ENCODE measurements at places on chromosomes 2 and 18. TPM values are rescaled to one million over a fixed set of nuclear protein-coding genes. Genes with fewer than 3 reads are reported as not detected.

DNA sequence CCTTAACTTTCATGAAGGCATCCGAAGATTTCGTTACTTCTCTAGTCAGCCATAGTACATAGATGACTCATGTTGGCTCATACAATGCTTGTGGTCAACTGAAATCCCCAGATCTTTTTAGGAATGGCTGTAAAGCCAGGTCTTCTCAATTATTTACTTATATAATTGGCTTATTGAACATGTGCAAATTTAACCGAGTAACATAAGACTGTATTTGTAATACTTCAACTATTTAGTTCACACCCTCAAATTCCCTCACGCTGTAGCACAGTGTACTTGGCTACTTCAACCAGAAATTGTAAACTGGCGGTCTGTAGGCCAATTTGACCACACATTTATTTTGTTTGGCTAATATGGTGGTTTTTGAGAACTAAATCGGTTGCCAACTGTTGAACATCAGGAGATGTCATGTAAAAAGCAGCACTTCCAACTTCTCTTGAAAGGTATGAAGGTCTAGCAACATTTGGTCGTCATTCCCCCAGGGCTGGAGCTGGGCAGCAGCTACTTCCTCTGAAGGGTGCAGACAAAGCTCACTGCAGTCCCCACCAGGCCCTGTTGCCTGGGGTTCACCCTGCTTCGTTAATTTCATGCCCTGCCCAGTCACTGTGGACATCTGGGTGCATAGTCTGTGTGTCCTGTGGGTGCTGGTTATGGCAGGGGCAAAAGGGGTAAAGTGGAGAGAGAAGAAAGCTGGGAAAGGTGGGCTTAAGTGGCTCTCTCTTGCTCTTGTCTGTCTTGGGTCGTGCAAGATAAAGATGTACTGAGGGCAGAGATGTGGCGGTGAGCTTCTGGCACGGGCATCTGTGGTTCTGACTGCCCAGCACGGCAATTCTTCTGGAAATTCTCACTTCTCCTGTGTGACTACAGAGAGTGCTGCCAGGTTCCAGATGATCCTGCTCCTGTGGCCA, 3.2 kb upstream of the SH3RF3 start:
- H3K4me3 ChIP-seq: no peak overlapping the region
- no peak for DNase-seq
- H3K27me3 ChIP-seq: peaks cover 17% of the 10 kb centered on the region
- H3K36me3 ChIP-seq: no peaks in the 10 kb centered on the region
- H3K4me1 ChIP-seq: peaks cover 5% of the 10 kb centered on the region

GRCh38 chr2:55384786-55385185, 34.9 kb downstream of the CCDC88A start:
- no peaks in the 10 kb centered on the region for H3K27me3 ChIP-seq
- H3K27ac ChIP-seq: no peak overlapping the region
- peaks cover 1% of the 10 kb centered on the region for H3K36me3 ChIP-seq
- no peaks in the 10 kb centered on the region for H3K4me1 ChIP-seq

The FBXO48 gene
- total RNA-seq: 4.0 TPM

- H3K36me3 ChIP-seq: no peaks in the 10 kb centered on the region
- no peak overlapping the region for H3K4me3 ChIP-seq
- no peak overlapping the region for H3K27ac ChIP-seq
These were observed 1.7 kb downstream of the CDK15 start for GRCh38 chr2:201808027-201808426.

- H3K4me1 ChIP-seq: peaks cover 4% of the 10 kb centered on the region
- no peak overlapping the region for H3K27ac ChIP-seq
- peaks cover 23% of the 10 kb centered on the region for H3K36me3 ChIP-seq
- H3K27me3 ChIP-seq: no peaks in the 10 kb centered on the region
- H3K4me3 ChIP-seq: no peak overlapping the region
- no peak for DNase-seq
These were observed 19.4 kb downstream of the EXOC6B start for GRCh38 chr2:72806280-72806945.

The C1GALT1C1L gene
- total RNA-seq: not detected

- no peaks in the 10 kb centered on the region for H3K27me3 ChIP-seq
- no peaks in the 10 kb centered on the region for H3K4me1 ChIP-seq
- H3K36me3 ChIP-seq: no peaks in the 10 kb centered on the region
- no peak overlapping the region for H3K27ac ChIP-seq
- DNase-seq: no peak
These were observed 729.6 kb upstream of the ZNF804A start for GRCh38 chr2:183868707-183869106.

GRCh38 chr2:1586923-1587840, 157.1 kb downstream of the PXDN start:
- H3K27ac ChIP-seq: no peak overlapping the region
- no peaks in the 10 kb centered on the region for H3K27me3 ChIP-seq
- no peaks in the 10 kb centered on the region for H3K36me3 ChIP-seq
- no peak overlapping the region for H3K4me3 ChIP-seq
- DNase-seq: peak; percentile 11

DNA sequence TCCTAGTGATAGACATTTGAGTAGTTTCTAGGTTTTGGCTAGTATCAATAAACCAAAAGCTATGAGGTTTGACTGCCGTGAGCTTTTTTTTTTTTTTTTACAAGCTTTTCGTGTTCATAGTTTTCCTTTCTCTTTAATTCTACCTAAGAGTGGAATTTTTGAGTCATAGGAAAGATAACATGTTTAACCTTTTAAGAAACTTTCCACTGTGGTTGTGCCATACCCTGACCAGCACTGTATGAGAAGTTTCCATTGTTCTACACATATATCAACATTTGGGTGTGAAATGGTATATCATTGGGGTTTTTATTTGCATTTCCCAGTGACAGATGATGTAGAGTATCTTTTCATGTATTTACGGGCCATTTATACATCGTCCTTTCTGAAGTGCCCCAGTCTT, 31.7 kb downstream of the UBE2F start:
- peaks cover 31% of the 10 kb centered on the region for H3K4me1 ChIP-seq
- H3K27ac ChIP-seq: peak overlapping the region; percentile 85
- H3K4me3 ChIP-seq: peak overlapping the region; percentile 78
- no peak for DNase-seq
- no peaks in the 10 kb centered on the region for H3K27me3 ChIP-seq
- H3K36me3 ChIP-seq: peaks cover 31% of the 10 kb centered on the region
